ENCODE measurements at places on chromosomes 3 and 15. TPM values are rescaled to one million over a fixed set of nuclear protein-coding genes. Genes with fewer than 3 reads are reported as not detected.

The RHOV gene
- total RNA-seq = 3.9 TPM

The POPDC2 gene
- 0.37 TPM for total RNA-seq

The MYL3 gene
- total RNA-seq = 0.24 TPM

The CHRNA7 gene
- total RNA-seq = 4.4 TPM

The ECE2 gene
- not detected for total RNA-seq

The CADPS gene
- 5.4 TPM for total RNA-seq

The GRIP2 gene
- total RNA-seq = 3.2 TPM

The PLSCR2 gene
- total RNA-seq = not detected

The RETNLB gene
- total RNA-seq = not detected

The CELF6 gene
- total RNA-seq = 0.13 TPM

The BCL2A1 gene
- not detected for total RNA-seq

The TMEM212 gene
- total RNA-seq = not detected

The FEZF2 gene
- 0.11 TPM for total RNA-seq

The NLGN1 gene
- total RNA-seq = 5.5 TPM

The FMN1 gene
- total RNA-seq = 1.9 TPM

The FRMD5 gene
- 3.8 TPM for total RNA-seq

The EFCC1 gene
- 0.09 TPM for total RNA-seq

The SLC28A1 gene
- not detected for total RNA-seq

The ZBTB47 gene
- total RNA-seq = 4.2 TPM

The DNAH12 gene
- not detected for total RNA-seq

The GABRR3 gene
- not detected for total RNA-seq

The TUBGCP5 gene
- total RNA-seq = 15.3 TPM

The TTLL3 gene
- total RNA-seq = 10.3 TPM

The LMLN gene
- total RNA-seq = 4.5 TPM

The DUOXA1 gene
- total RNA-seq = 1.2 TPM

The SRGAP3 gene
- total RNA-seq = 3.4 TPM

The LRTM1 gene
- not detected for total RNA-seq

The MORC1 gene
- not detected for total RNA-seq

The FOXL2 gene
- total RNA-seq = 0.22 TPM

The MASP1 gene
- total RNA-seq = 1.0 TPM

The ESYT3 gene
- 6.3 TPM for total RNA-seq

The RASL12 gene
- 7.7 TPM for total RNA-seq

The INSYN1 gene
- total RNA-seq = 2.5 TPM

The KAT2B gene
- 6.3 TPM for total RNA-seq

The CYB561D2 gene
- total RNA-seq = 16.8 TPM
